ENCODE measurements at places on chromosomes 13 and 19.

DNA sequence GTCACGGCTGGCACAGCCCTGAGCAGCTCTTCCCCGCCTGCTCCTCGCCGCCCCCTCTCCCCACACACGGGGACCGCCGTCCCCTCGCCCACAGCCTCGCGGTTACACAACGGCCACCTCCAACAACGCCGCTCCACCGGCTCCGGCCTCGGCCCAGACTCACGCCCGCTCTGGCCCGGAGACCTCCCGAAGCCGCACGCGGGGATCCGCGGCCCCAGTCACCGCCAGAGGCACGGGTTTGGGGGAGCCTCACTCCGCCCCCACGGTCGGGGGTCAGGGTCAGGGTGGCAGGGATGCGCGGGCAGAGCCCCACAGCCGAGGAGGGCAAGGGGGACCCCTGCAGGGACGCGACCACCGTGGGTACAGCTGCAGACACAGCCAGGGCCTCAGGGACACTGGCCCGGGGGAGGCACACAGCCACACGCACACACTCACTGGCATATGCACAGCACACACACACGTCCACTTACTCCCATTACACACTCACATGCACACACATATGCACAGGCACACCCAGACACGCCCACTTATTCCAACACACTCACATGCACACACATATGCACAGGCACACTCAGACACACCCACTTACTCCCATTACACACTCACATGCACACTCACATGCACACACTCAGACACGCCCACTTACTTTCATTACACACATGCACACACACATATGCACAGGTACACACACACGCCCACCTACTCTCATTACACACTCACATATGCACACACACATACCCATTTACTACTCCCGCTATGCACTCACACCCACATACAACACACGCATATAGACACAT, 1.6 kb downstream of the TTYH1 start:
- no peak for DNase-seq

DNA sequence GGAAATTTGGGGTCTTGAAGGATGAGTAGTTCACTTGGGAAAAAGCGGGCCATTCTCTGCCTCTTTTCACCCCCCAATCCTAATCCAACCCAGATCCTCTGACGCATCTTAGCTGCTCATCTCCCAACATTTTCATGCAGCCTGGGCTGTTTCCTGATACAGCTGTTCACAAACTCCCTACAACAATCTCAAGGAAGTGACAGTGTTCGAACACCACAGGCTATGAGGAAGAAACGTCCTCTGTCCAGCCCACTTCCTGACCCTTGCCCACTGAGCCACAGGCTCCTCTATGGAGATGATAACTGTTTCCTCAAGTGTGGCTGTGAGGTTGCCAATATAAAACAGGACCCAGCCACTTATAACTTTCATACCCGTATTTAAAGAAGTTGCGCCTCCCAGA, 16.2 kb downstream of the LMTK3 start:
- peak; percentile 67 for DNase-seq

DNA sequence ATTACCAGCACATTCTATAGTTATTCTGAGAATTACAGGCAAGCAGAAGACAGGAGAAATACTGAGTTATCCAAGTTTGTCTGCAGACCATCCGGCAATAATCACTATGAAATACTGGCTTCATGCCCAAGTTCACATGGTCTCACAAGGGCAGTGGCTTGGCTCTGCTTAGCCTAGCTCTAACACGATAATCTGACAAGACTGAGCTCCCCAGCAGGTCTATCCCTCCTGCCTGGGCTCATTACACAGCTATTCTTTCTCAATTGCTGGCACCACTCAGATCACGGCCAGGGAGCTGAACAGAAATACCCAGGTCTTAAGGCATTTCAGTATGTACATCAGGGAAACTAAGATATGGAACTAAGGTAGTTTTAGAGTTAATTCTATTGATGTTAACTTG, 361.6 kb upstream of the PCDH20 start:
- peak; percentile 1 for DNase-seq

DNA sequence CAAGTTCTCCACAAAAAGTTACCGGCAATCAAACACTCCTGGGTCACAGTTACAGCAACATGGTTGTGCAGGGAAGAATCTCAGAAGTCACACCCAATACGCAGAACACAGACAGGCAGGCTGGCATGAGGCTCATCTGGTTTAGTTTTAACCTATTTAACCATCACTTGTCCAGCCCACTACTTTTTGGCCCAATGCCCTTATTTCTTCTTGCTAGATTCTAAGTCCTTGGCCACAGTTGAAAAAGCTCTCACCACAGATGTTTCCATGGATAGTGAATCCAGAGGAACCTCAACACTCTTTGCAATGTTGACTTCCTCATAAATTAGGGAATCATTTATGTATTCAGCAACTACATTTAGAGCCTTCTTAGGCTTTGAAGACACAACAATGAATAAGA, 50.7 kb upstream of the FNDC3A start:
- DNase-seq: no peak

- DNase-seq: no peak
Observed at GRCh38 chr13:47126432-47126831, 229.6 kb upstream of the HTR2A start.

GRCh38 chr19:29928831-29929230, 13.2 kb upstream of the URI1 start:
- DNase-seq: no peak

GRCh38 chr19:13835791-13836723, 40.8 kb downstream of the ZSWIM4 start:
- DNase-seq: no peak

GRCh38 chr13:104895521-104895920, 1639.9 kb downstream of the EFNB2 start:
- no peak for DNase-seq

DNA sequence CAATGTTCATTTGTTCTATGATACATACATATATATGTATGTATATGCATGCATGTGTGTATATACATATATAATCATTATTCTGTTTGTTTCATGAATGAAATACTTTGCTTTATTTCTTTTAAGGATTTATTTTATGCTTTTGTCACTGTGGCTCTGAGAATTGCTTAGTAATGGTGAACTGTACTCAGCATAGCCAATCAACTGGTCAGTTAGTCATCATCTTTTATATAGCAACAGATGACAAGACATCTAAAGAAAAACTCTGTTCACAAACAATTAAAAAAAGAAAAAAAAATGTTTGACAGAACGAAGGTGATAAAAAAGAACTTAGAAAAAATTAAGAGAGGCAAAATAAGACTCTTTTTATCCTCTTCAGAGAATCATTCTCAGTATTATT, 1440.3 kb downstream of the PCDH9 start:
- DNase-seq: no peak

GRCh38 chr13:83929157-83929556, 46.9 kb upstream of the SLITRK1 start:
- no peak for DNase-seq

- DNase-seq: no peak
Observed at GRCh38 chr13:30847650-30848307, 58.3 kb upstream of the MEDAG start.

GRCh38 chr19:6958791-6959190, 62.4 kb downstream of the MBD3L2B start:
- DNase-seq: no peak

GRCh38 chr13:58254943-58255342, 623.4 kb downstream of the PCDH17 start:
- DNase-seq: no peak

- DNase-seq: no peak
Observed at GRCh38 chr13:52974711-52975110, 53.9 kb upstream of the OLFM4 start.

Data from large intestine (tissue), 12 donors.